Posterior vena cava (tissue), 2 donors: ENCODE measurements at places on chromosomes 16 and 17. TPM values are rescaled to one million over a fixed set of nuclear protein-coding genes. Genes with fewer than 3 reads are reported as not detected.

GRCh38 chr16:66676599-66676998, 19.9 kb downstream of the CMTM4 start:
- DNase-seq: no peak

DNA sequence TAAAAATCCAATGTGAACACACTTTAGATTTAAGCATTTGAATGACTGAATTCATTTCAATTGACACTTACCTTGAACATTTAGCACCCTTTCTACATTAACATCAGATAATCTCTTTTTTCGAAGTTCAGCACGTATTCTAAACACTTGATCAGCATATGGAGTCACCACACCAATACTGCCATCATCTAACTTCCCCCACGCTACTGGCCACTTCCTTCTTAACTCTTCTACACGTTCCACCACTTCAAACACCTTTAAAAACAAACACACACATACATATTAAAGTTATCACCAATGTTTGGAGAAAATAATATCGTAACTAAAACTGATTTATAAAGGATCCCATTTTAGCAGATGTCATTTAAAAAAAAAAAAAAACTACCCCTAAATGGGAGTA, 93.5 kb downstream of the CACNG1 start:
- DNase-seq: no peak

The CYGB gene
- total RNA-seq: 16.3 TPM

DNA sequence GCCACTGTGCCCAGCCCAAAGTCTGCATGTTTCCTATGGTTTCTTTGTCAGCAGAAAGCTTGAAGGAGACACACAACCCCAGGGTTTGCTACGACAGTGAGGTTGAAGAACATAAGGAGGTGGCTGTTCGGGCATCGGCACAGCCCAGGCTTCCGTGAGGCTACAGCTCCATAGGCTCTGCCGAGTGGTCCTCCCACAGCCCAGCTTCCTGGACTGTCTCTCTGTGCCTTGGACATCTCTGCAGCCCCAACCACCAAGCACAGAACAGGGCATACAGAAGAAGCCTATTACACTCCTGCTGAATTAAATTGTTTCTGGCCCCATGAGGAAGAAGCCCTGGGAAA, 3.2 kb upstream of the HAP1 start:
- DNase-seq: no peak

The CSH2 gene
- not detected for total RNA-seq

- DNase-seq: no peak
Observed at GRCh38 chr17:36778448-36778847, 158.8 kb upstream of the LHX1 start.

- DNase-seq: no peak
Observed at GRCh38 chr17:69637446-69638156, 223.1 kb downstream of the MAP2K6 start.

DNA sequence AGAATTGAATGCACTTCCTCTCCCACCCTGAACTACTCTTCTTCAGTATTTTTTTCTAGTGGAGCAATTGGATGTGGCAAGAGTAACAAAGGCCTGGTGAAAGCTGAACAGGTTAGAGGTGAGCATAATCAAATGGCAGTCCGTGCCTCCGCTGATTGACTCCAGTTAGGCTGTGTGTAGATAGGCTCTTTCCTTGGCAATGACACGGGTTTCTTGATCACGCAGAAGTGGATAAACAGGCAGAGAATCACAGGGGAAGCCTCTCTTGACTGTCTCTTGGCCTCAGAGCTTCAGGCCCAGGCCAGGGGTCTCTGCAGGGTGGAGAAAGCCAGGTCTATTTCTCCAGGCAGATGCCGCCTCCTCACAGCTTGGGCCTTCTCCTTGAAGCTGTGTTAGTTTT, 4.2 kb downstream of the CD300LB start:
- peak; percentile 28 for DNase-seq

The KRTAP4-3 gene
- total RNA-seq: not detected
